Stimulated activated CD8-positive, alpha-beta memory T cell treated with anti-CD3 and anti-CD28 coated beads, Interleukin-15, amount 100 ng/mL, for 24 hours (primary cell): ENCODE measurements at places on chromosomes 2 and 18.

DNA sequence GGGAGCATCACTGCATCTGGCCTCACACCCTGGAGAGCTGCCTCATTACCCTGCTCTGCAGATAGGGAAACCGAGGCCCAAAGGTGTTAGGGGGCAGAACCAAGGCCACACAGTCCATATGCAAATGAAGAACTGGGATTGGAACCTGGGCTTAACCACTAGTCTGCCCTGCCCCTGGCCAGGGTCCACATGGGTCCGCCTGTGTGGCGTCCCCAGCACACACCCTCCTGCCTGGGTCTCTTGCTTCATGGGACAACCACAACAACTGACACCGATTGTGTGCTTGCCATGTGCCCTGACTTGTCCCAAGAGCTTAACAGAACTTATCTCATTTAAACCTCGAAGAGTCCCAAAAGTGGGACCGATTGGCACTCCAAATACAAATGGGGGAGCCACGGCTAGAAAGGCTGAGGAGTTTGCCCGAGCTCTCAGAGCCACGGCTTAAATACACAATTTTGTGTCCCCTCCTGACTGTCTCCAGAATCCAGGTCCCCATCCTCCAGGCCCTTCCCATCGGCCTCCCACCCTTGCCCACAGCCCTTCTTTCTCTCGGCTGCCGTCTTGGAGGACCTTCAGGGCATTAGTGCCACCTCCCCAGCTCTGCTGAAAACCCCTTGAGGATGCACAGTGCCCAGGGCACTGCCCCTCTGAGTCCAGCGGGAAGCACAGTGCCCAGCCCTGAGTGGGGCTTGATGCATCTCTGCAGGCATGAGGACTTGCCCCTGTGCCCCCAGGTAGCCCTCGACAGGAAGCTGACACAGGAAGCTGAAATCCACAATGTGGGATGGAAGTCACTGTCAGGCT lies 5.8 kb upstream of the DUSP2 start:
- no peak for DNase-seq

DNA sequence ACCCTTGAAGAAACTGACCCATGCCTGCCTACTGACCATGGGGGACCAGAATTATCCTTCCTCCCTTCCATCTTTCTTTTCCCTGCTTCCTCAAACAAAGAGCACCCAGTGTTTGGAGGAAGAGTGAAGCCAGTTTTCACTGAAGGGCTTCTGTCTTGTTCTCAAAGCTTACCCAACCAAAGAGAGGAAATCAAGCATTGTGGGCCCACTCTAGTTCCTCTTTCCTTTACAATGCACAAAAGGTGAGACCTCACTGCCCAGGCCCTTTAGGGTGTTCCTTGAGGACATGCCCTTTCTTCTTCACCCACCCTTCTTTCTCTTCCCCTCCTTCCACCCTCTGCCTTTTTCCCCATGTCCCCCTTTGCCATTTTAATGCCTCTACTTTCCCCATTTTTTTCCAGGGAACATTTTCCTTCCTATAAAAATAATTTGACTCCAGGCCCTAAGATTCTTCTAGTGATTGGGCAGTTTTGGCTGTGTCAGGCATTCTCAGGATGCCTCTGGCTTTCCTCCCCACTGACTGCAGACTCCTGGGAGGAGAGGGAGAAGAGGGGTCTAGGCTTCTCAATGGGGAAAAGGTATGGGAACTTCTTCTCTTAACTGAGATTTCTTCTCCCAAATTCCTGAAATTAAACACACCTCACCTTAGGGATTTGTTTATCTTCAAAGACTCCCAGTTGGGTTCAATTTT lies 126.6 kb upstream of the RMDN2 start:
- no peak for DNase-seq

DNA sequence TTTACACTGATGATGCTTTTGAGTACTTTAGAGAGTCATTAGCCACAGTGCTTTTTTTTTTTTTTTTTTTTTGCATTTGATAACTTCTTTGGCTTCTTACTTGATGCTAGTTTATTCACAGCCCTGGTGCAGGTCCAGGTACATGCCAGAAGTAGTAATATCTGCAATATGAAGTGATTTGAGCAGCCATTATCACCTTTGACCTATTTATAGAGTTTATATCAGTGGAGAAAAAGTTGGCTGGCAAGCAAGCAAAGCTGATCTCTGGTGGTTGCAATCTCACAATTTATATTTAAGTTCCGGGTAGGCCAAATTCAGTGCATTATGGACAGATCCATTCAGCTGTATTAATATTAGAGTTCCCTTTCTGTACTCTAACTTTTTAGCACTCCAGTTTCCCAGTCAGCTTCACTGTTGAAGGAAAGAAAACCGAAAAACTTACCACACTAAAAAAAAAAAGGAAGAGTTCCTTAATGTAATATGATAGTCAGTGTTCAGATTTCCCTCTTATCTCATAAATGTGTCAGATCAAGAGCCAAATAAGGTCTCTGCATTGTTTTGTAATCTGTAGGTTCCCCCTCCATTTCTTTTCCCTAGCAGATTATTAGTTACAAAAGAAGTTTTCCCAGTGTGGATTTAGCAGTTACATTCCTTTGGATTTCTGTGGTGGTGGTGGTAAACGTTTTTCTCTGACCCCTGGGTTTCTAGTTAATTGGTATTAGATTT lies 78.6 kb downstream of the HAUS1 start:
- no peak for DNase-seq

GRCh38 chr2:122706757-122707223 lies 951.3 kb downstream of the TSN start:
- no peak for DNase-seq

DNA sequence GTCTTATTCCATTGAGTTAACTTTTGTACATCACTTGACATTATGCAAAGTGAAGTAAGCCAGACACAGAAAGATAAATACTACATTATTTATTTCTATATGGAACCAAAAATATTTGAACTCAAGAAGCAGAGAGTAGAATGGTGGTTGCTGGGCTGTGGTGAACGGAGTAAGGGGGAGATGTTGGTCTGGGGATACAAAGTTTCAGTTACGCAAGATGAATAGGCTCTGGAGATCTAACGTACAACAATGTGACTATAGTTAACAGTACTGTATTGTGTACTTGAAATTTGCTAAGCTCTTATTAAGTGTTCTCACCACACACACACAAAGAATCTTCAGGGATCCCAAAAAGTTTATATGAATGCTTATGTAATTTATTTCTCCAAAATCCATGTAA lies 124.8 kb upstream of the VWC2L start:
- DNase-seq, result no peak
